ENCODE measurements at places on chromosomes 7 and 10.

GRCh38 chr7:100156331-100157068, 2.0 kb downstream of the TRAPPC14 start:
- DNase-seq = no peak

GRCh38 chr10:119801998-119802538, 70.6 kb downstream of the MCMBP start:
- DNase-seq = no peak

DNA sequence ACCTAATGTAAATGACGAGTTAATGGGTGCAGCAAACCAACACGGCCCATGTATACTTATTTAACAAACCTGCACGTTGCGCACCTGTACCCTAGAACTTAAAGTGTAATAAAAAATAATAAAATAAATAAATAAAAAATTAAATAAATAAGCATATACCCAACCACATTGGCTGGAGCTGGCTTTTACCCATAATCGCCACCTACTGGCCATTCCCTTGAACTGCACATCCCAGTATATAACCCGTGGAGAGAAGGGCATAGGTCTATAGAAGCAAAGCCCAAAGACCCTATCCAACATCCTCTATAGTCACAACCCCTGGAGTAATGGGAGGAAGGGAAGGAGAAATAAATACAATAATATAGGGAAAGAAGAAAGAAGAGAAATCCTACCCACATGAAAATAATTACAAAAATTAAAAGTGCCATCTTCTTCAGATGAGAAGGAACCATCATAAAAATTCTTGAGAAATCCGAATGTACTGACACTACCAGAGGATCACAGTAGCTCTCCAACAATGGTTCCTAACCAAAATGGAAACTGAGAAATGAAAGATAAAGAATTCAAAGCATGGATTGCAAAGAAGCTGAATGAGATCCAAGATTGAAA, 65.6 kb downstream of the TWIST1 start:
- no peak for DNase-seq

DNA sequence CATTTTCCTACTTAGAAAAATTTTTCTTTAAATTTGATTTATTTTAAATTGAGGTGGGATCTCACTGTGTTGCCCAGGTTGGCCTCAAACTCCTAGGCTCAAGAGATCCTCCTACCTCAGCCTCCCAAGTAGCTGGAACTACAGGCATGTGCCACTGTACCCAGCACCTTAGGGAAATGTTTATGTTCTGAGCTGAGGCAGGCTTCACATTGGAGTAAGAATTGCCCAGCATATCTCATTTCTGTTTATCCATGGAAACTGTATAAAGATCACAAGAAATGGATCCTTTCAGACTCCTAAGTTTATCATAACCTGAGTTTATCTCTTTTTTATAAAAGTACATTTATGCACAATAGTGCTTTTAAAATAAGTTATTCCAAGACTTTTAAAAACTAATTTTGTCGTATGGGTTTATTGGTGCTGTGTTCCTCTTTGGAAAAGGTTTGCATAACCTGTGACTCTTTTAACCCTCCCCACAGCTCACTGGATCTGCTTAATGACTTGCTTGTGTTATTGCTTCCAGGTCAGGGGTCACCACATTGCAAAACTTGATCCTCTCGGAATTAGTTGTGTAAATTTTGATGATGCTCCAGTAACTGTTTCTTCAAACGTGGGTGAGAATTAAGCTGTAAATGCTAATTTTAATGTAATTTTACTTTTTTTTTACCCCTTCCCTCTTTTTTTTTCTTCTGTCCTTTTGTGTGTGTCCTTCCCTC, 40.7 kb downstream of the OGDH start:
- no peak for DNase-seq

GRCh38 chr10:132450825-132451505, 54.0 kb downstream of the PWWP2B start:
- no peak for DNase-seq

GRCh38 chr10:84392181-84392580, 63.8 kb downstream of the CCSER2 start:
- DNase-seq = no peak

DNA sequence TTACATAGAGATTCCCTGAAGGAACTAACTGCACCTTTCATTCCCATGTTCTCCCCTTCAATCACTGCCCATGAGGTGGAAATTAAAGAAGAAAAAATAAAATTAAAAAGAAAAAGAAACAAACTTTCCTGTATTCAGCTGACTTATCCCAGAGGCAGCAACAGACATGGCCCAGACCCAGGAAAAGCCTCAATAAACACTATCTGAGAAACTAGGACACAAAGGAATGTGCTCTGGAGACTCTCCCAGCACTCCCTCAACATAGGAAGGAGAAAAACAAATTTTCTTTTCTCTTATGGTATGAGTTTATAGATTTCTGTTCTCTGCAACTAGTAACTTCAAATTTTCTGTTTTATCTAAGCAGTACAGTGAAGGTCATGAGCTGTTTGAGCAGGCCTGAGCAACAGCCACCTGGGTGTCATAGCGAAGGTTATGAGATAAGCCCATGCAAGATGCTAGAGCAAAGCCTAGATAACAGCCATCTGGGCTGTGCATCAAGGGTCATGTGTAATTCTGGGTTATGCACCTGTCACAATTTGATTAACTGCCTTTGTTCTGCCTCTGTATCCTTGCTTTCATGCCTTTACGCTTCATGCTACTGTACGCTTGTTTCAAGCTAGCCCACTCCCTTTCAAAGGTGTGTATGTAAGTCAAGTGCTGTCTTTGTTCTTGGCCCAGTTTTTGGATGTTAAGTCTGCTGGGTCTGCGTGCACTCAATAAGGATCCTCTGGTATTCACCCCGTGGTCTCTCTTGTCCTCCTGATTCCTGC, 11.0 kb upstream of the OR6B1 start:
- DNase-seq = no peak

GRCh38 chr10:26555719-26556368, 117.7 kb downstream of the APBB1IP start:
- peak; percentile 50 for DNase-seq

DNA sequence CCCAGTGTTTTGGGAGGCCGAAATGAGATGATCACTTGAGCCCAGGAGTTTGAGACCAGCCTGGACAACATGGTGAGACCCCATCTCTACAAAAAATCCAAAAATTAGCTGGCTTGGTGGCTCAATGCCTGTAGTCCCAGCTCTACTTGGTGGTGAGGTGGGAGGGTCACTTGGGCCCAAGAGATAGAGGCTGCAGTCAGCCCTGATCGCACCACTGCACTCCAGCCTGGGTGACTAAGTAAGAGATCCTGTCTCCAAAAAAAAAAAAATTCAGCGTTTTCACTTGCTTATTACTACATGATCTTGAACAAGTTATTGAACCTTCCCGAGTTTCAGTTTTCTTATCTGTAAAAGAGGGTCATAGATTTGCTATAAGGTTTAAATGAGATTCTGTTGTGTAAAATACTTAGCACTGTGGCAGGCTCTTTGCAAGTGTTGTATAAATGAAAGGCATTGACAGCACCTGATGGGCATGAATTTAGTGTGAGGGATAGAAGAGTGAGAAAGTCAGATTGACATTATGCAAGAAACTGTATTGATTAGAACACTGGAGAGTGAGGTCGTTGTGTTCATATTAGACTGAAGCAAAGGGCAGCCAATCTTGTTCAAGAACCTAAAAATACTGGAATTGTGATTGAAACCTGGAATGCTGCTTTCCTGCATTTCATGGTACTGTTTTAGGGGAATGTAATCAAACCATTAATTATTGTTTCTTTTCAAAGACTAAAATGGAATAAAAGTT, 136.8 kb downstream of the LCOR start:
- no peak for DNase-seq

GRCh38 chr7:125032943-125033342, 103.3 kb upstream of the POT1 start:
- no peak for DNase-seq

DNA sequence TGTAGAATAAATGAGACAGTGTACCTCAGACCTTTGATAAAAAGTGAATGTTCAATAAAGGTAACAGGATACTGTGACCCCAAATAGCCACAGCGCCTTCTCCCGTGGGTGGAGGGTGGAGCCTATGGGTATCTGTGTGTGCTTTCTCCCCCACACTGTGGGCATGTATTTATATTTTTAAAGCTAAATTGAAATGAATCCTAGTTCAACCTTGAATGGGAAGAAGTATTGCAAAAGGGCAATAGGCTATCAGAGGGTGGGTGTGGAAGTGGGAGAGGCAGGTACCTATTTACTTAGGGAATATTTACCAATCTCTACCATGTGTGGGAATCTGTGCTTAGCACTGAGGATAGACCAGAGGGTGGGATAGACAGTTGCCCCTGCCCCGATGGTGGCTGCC, 68.9 kb downstream of the PFKFB3 start:
- DNase-seq = no peak

DNA sequence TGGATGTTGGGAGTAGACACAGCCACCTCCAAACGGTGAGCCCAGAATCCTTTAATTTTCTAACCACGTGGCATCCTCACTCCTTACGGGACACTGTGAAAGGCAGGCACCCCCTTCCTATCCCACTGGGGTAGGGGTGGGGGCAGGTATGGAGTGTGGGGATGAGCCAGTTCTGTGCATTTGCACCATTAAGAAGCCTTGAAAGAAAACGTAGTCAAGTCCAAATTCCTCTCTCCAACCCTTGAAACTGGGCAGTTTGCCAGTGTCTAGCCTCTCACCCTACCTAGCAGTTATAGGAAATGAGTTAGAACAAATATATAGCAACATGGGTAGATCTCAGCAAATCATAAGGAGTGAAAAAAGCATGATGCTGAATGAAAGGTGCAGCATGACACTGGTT, 92.4 kb upstream of the LEP start:
- DNase-seq = no peak

- peak; percentile 13 for DNase-seq
These were observed 3.4 kb upstream of the MUC12 start for GRCh38 chr7:100965723-100966541.

- DNase-seq = peak; percentile 34
These were observed 23.4 kb downstream of the OR9A2 start for GRCh38 chr7:143003393-143004051.

GRCh38 chr7:100588438-100588837, 2.3 kb downstream of the FBXO24 start:
- DNase-seq = no peak

DNA sequence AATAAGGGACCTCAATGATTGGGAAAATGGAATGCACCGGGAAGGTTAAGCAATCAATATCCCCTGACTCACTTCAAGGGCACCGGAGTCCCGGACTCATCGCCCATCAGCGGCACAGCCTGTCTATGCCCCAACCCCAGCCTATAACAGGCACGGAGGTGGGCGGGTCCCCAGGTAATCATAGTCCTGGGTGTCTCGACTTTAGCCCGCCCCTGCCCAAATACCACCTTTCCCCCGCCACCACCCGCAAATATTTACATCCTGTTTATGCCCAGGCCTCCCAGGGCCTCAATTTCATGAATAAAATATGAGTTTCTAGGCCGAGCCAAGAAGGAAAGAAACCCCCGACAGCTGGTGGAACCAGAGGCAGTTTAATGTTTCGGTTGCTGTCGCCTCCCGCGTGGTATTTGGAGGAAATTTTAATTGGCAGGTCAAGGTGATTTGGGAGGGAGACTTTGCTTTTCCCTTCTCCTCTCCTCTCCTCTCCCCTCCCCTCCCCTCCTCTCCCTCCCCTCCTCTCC, 15.6 kb upstream of the RFC2 start:
- DNase-seq = peak; percentile 75

DNA sequence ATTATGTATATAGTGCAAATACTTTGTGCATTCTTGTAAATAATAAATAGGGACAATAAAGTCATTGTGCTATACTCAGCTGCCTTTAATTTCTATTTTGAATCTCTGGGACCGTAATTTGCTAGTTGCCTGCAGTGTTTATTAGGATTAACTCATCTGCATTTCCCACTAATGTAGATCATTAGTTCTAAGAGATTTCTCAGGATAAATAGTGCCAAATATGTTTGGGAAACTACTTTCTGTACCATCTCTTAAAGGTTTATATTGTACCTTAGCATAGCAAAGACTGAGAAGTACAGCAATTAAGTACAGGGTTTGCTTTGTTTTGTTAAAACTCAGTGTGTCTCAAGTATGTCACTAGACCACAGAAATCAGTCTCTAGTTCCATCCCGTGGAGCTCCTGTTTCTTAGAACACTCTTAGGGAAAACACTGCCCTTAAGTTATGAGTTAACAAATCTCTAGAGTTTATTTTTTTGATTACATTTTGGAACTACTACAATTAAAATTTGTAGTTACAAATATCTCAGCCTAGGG, 26.0 kb downstream of the ADD3 start:
- peak; percentile 40 for DNase-seq

- no peak for DNase-seq
These were observed 1194.4 kb upstream of the SORCS1 start for GRCh38 chr10:108358912-108359311.

GRCh38 chr7:130219871-130220270, 12.2 kb downstream of the SSMEM1 start:
- no peak for DNase-seq

- DNase-seq = no peak
These were observed 39.9 kb downstream of the TLL2 start for GRCh38 chr10:96473866-96474265.

DNA sequence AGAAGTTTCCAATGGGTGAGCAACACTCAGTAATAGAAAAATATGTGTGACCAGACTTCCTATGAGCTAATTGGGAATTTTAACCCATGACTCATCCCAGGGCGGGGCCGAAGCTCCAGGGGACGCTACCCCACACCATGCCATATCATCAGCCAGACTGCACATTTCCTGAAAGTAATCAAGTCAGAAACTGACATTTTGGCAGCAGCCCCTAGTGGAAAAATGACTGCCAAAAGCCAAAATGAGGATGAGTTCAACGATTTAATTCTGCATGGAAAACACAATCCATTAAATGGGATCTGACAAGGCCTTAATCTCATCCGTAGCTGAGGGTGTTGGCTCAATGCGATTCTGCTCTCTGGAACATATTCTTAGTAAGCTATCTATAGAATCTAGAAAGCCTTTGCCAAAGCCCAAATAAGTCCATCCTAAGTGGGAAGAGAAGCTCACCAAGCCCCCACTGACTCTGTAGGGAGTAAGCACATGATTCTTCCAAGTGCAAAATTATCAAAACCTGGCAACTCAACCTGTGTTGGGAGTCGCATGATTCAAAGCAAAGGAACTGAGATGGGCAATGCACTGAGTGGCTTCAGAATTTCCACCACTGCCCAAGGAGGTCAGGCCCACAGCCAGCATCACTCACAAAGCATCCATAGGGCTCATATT, 93.1 kb upstream of the PDE1C start:
- DNase-seq = no peak

DNA sequence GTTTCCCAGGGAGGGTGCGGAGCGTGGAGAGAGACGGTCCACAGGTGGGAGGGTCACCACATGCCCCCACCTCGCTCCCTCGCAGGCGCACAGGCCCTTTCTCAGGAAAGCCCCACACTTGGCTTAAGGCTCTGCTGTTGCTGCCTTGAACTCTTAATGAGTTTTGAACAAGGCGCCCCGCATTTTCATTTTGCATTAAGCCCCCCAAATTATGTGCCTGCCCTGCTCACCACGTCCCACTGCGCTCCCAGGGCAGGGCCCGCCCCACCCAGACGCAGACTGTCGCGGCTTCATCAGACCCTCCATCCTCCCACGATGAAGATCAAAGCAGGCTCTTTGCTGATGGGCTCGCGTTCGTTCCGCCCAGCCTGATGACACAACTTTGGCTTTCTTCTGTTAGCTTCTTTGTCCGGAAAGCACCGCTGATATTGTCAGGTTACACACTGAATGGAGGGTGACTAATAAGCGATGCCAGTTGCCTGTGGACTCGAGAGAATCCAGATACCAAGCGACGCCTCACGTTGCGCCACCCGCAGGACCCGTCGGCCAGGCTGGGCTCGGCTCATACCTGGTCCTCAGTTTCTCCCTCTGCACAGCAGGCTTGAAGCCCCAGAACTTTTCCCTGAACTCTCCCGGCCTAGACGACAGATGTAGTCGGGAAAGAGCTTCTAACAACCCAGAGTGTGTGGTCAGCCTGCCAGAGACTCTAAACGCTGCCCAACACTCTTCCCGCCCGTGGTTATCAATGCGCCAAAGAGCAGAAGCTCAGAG, 9.5 kb downstream of the CALML3 start:
- no peak for DNase-seq
